H9 (cell line): ENCODE measurements at places on chromosomes 2 and 18. TPM values are rescaled to one million over a fixed set of nuclear protein-coding genes. Genes with fewer than 3 reads are reported as not detected.

GRCh38 chr18:42752916-42753315 lies 362.6 kb downstream of the RIT2 start:
- H3K4me3 ChIP-seq = no peak overlapping the region
- no peak for DNase-seq
- 0 out of 2 replicates have a peak, but pooled peaks cover 2% of the 10 kb centered on the region for H3K4me1 ChIP-seq
- H3K36me3 ChIP-seq = peaks cover 8% of the 10 kb centered on the region

- H3K36me3 ChIP-seq = no peaks in the 10 kb centered on the region
- H3K27ac ChIP-seq = no peak overlapping the region
- no peaks in the 10 kb centered on the region; the same call in 1 of the 2 replicates for H3K4me1 ChIP-seq
- DNase-seq = no peak
Measured at GRCh38 chr18:58549814-58550339, 79.0 kb downstream of the ALPK2 start.

DNA sequence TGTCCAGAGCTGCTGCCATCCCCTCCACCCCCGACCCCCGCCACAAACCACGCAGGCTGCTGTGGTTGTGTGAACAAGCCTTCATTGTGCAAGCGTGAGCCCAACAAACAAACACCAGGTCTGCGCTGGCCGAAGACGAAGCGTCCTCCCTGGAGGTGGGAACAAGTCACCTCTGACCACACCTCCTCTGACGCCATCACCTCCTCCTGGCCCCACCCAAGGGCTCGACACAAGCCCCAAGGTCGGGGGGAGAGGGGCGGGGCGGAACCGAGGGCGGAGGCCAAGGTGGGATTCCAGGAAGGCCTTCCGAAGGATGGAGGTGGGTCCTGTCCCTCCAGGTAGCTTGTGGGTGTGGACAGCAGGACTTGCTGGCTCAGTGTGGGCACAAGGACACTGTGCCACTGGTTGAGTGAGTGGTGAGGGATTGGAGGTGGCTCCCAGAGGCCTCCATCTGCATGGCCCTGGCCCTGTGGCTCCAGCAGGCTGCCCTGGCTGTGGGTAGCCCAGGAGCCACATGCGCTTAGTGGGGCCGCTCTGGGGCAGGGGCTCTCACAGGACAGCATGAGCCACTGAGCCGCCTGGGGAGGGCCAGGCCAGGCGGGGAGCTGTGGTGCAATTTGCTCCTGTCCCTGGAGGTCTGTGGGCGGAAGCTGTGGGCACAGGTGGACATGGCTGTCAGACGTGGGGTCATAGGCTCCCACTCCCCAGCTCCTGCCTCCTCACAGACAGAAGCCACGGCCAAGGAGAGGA lies 7.4 kb upstream of the GPR17 start:
- H3K4me3 ChIP-seq = peak overlapping the region; percentile 40; the same call in 1 of the 3 replicates
- no peaks in the 10 kb centered on the region for H3K27me3 ChIP-seq
- no peaks in the 10 kb centered on the region for H3K36me3 ChIP-seq
- DNase-seq = peak; percentile 95
- H3K27ac ChIP-seq = no peak overlapping the region
- no peaks in the 10 kb centered on the region; the same call in 1 of the 2 replicates for H3K4me1 ChIP-seq

DNA sequence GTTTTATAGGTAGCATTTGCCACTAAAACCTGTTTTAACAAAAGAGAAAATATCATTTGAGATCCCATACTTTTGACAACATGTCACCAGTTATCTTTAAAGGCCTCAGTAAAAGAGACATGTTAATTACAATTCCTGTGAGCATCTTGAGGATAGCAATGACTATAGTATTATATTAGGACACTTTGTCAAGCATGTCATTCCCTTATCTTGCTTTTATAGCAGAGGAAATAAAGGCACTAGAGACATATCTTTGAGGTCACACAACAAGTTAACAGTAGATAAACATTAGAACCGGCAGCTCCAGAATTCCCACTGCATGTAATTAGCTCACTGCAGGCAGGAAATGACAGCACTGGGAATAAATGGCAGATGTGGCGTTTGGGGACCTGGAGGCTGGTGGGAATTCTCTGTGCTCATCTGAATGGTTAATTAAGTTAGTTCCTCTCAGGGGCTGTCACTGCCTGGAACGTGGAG lies 25.9 kb downstream of the LYPD6B start:
- no peaks in the 10 kb centered on the region for H3K27me3 ChIP-seq
- no peaks in the 10 kb centered on the region; the same call in 1 of the 2 replicates for H3K4me1 ChIP-seq
- no peak overlapping the region for H3K4me3 ChIP-seq
- H3K27ac ChIP-seq = no peak overlapping the region
- no peaks in the 10 kb centered on the region for H3K36me3 ChIP-seq

- H3K27ac ChIP-seq = no peak overlapping the region
- no peaks in the 10 kb centered on the region; the same call in 1 of the 2 replicates for H3K4me1 ChIP-seq
- DNase-seq = no peak
- no peaks in the 10 kb centered on the region for H3K27me3 ChIP-seq
Measured at GRCh38 chr2:174004905-174005605, 39.9 kb upstream of the SP3 start.

GRCh38 chr2:225600865-225601264 lies 201.4 kb downstream of the NYAP2 start:
- H3K36me3 ChIP-seq = peaks cover 4% of the 10 kb centered on the region; the same call in 1 of the 2 replicates
- H3K27ac ChIP-seq = no peak overlapping the region
- H3K27me3 ChIP-seq = no peaks in the 10 kb centered on the region
- no peak overlapping the region for H3K4me3 ChIP-seq
- no peak for DNase-seq

GRCh38 chr2:180520921-180521581 lies 459.4 kb upstream of the UBE2E3 start:
- no peaks in the 10 kb centered on the region for H3K4me1 ChIP-seq
- H3K4me3 ChIP-seq = no peak overlapping the region
- no peaks in the 10 kb centered on the region for H3K27me3 ChIP-seq
- DNase-seq = no peak
- no peak overlapping the region for H3K27ac ChIP-seq

DNA sequence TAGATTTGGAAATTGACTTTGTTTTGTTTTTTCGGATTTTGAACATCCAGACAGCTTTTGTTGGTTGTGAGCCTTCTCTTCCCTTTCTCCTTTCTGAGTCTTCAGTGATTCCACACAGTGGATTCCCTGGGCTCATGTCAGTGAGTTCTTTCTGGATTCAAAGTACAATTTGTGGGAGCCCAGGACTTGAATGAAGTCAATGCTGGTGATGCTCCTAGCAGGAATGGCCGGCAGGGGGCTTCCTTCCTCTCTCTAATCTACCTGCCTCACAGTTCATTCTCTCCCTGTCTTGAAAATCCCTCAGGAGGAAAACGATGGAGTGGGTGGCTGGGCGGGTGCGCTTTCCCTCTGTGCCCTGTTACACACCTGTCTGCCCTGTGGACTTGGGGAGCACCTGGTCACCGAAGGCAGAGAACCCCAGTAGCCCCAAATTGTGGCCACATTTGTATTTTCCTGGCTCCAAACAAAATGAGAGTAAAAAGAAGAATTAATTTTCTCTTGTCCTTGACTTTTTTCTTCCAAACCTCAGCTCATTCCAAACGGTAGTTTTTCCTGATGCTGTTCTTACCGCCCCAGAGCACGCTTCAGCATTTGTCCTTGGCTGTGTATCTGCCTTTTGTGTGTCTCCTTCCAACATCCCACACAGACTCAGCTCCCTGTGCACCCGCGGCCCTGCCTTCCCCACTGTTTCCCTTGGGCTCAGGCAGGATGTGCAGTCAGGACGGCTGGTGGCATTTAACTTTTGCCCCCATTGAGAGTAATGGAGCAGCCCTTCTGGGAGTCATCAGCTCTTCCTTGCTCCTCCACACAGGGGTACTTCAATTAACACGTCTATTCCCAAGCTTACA lies 86.6 kb downstream of the MARCO start:
- peak; percentile 79 for DNase-seq
- H3K4me1 ChIP-seq = no peaks in the 10 kb centered on the region; the same call in 1 of the 2 replicates
- H3K36me3 ChIP-seq = peaks cover 5% of the 10 kb centered on the region
- H3K27ac ChIP-seq = no peak overlapping the region

DNA sequence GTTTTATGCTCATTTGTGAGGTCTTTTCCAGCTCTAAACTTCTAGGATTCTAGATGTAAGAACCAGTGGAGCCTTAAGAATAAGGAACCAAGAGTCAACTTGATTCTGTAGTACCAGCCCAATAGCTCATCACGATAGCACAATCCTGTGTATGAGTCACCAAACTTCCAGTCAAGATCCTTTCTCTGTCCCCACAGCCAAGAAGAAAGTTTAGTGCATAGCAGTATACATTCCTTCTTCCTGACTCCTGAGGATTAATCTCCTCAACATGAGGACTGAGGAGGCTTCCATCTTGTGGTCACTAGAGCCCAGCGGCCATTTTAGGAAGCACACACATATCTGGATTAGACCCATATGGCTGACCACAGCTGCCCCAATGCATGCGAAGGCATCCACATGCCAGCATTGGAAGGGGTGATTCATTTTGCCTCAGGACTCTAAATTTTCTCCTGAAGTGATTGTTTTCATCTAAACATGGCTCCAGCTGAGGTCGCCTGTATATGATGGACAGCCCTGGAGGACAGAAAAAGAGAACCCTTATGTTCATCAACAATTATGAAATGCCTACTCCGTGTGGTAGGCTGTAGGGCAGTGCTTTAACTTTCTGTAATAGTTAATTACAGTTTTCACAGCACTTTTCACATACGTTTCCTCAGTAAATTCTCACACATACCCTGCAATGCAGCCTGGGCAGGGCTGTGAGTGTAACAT lies 53.5 kb downstream of the RASGRP3 start:
- H3K4me1 ChIP-seq = no peaks in the 10 kb centered on the region
- H3K4me3 ChIP-seq = no peak overlapping the region
- H3K27ac ChIP-seq = no peak overlapping the region
- DNase-seq = no peak
- no peaks in the 10 kb centered on the region for H3K36me3 ChIP-seq
- no peaks in the 10 kb centered on the region for H3K27me3 ChIP-seq

DNA sequence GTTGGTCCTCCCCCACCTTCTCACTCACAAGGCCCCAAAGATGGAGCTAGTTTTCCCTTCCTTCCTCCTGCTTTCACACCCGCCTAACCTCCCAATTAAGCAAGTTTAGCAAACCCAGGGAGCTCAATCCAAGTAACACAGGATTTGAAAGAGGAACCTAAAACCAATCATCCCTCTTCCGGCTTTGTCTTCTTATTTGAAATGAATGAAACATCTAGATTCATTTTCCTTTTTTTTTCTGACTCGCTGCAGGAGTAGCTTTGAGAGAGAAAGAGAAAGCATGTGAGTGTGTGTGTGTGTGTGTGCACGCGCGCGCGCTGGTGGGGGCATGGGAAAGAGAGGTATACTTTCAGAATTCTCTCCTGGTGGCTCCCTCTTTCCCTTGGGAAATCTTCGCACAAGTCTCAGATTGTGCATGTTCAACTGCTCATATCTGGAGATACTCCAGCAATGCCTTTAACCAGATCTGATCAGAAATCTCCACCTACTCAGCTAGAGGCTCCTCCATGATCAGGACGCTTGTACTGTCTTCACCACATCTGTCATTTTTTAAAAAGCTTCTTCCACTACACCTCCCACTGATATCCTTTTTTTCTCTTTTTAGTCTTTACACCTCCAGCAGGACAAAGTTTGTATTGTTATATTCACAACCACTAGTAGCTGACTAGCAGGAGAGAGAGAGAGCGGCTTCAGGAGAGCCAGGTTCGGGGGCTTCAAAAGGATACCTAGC lies 1.7 kb downstream of the SLC8A1 start:
- H3K4me3 ChIP-seq = peak overlapping the region; percentile 94
- no peak overlapping the region for H3K27ac ChIP-seq
- no peak for DNase-seq

- DNase-seq = no peak
- no peak overlapping the region for H3K27ac ChIP-seq
- H3K4me1 ChIP-seq = no peaks in the 10 kb centered on the region
- H3K36me3 ChIP-seq = no peaks in the 10 kb centered on the region
- H3K27me3 ChIP-seq = no peaks in the 10 kb centered on the region
- no peak overlapping the region for H3K4me3 ChIP-seq
Measured at GRCh38 chr18:41798879-41799278, 156.2 kb upstream of the PIK3C3 start.

- no peaks in the 10 kb centered on the region; the same call in 1 of the 2 replicates for H3K36me3 ChIP-seq
- DNase-seq = no peak
- H3K4me3 ChIP-seq = no peak overlapping the region
- no peak overlapping the region for H3K27ac ChIP-seq
- no peaks in the 10 kb centered on the region for H3K4me1 ChIP-seq
- H3K27me3 ChIP-seq = no peaks in the 10 kb centered on the region
Measured at GRCh38 chr2:155633887-155634570, 698.5 kb downstream of the NR4A2 start.

DNA sequence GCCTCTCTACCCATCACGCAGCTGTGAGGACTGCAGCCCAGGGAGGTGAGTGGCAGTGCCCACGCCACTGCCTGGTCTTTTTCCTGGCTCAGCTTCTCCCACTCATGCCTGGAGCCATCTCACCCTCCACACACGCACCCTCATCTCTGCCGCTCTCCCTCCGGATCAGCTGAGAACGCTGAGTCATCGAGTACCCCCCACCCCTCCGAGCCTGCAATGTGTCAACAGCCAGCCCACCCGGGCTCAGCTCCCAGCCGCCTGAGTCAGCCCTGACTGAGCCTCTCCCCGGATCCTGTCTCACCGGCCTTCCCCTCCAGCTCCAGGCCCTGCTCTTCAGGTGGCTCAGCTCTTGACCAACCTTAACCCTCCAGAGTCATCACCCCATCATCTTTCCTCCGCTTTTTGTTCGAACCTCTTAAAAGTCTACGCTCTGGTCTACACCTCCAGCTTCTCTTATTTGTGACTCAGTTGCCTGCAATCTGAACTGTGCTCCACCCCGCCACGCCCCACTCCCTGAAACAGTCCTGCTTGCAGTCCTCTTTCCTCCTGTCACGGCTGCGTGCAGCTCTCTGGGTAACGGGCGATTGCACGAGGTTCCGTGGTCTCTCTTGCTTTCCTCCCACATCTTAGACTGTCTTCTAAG lies 94.4 kb upstream of the ASAP2 start:
- H3K36me3 ChIP-seq = no peaks in the 10 kb centered on the region; the same call in 2 of the 3 replicates
- no peak overlapping the region for H3K27ac ChIP-seq
- H3K4me1 ChIP-seq = no peaks in the 10 kb centered on the region
- H3K4me3 ChIP-seq = no peak overlapping the region
- H3K27me3 ChIP-seq = no peaks in the 10 kb centered on the region
- DNase-seq = no peak

DNA sequence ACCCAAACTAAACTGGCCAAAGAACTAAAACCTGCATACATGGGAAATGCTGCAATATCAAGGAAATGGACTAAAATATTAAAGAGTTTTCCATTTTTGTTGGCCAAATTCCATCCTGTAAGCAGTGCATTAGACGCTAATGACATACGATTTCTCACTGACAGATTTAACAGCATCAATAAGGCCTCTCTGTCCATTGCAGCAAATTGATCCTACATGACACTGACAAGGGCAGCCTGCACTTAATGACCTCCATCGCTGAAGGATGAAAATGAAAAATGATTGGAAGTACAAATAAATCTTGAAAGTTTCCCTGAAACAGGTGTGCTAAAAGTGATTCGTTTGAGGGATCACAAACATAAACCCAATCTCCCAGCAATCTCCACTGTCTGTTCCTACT lies 317.6 kb upstream of the KLHL14 start:
- no peaks in the 10 kb centered on the region for H3K27me3 ChIP-seq
- H3K4me3 ChIP-seq = no peak overlapping the region
- no peaks in the 10 kb centered on the region for H3K36me3 ChIP-seq
- H3K4me1 ChIP-seq = no peaks in the 10 kb centered on the region
- no peak for DNase-seq

- H3K27me3 ChIP-seq = no peaks in the 10 kb centered on the region
- no peaks in the 10 kb centered on the region for H3K36me3 ChIP-seq
- DNase-seq = no peak
- no peak overlapping the region for H3K4me3 ChIP-seq
- H3K27ac ChIP-seq = no peak overlapping the region
Measured at GRCh38 chr18:70421471-70422390, 132.9 kb downstream of the SOCS6 start.

TBC1D8 gene
- 16.6 and 17.6 TPM in 2 replicates for total RNA-seq

CCDC74B gene
- 5.9 and 6.7 TPM in 2 replicates for total RNA-seq

MBD1 gene
- 57.2 and 58.1 TPM in 2 replicates for total RNA-seq

TCF7L1 gene
- total RNA-seq = 112 and 117 TPM in 2 replicates

RTKN gene
- 87.1 and 90.9 TPM in 2 replicates for total RNA-seq

TUBA4B gene
- not detected in 2 replicates for total RNA-seq

AMER3 gene
- 0.59 TPM in 2 replicates for total RNA-seq

WNT6 gene
- not detected in 2 replicates for total RNA-seq
